ENCODE measurements at places on chromosomes 16 and 17.

DNA sequence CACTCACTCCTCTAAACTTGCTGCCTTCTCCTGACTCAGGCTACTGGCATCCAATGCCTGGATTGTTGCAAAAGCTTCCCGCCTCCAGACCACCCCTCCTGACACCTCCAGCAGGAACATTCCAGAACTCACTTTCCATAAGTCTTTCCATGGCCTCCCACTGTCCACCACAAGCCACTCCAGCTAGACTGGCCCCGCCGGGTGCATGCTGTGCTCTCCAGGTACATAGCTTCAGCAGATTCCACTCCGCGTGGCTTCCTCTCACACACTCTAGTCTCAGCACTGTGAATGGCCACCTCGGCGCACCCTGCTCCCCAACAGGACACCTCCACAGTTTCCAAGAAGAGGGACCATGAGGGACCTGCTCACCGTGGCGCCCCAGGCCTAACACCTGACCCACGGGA is 25.9 kb upstream of the FAAP100 start:
- DNase-seq, result no peak

- DNase-seq, result no peak
These were observed 56.9 kb downstream of the RMI2 start for GRCh38 chr16:11402051-11402744.

- no peak for DNase-seq
These were observed 408.0 kb downstream of the UTP18 start for GRCh38 chr17:51668155-51668962.

GRCh38 chr16:6099102-6099501 is 1001.5 kb upstream of the EEF2KMT start:
- no peak for DNase-seq

GRCh38 chr17:62950067-62950466 is 16.0 kb upstream of the TANC2 start:
- DNase-seq, result no peak
